ENCODE measurements at places on chromosomes 7 and 10.

GRCh38 chr7:105228555-105228954 is 160.2 kb downstream of the SRPK2 start:
- DNase-seq: no peak

- DNase-seq: no peak
These were observed 17.5 kb upstream of the TSGA13 start for GRCh38 chr7:130703851-130704250.

DNA sequence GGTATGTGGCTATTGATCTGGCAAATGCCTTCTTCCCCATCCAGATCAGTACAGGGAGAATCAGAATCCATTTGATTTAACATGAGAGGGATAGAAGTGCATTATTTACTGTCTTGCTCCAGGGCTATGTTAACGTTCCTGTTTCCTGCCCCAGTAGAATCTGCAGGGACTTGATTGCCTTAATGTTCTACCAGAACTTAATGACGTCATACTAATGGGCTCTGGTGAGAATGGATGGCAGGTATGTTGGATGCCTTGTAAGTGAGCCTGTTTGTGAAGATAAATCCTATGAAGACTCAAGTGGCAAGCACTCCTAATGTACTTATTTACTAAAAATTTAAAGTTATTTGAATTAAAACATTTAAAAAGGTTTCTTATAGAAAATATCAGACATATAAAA is 44.5 kb upstream of the CHCHD3 start:
- no peak for DNase-seq

GRCh38 chr10:124601016-124601415 is 139.4 kb downstream of the LHPP start:
- no peak for DNase-seq

DNA sequence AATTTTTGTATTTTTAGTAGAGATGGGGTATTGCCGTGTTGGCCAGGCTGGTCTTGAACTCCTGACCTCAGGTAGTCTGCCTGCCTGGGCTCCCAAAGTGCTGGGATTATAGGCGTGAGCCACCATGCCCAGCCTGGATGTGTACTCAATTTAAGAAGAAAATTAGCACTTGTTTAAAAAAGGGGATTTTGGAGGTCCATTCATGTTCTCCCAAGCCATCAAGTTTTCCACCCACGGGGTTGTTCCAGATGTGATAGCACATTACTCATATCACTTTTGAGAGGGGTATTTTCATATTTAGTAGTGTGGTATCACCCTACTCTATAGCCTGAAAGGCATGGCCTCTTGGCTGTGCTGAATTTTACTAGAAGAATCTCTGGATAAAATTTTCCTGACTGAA is 10.5 kb upstream of the SLC26A3 start:
- no peak for DNase-seq

GRCh38 chr10:46522295-46523118 is 34.0 kb downstream of the GPRIN2 start:
- no peak for DNase-seq

GRCh38 chr10:51643734-51644133 is 55.7 kb downstream of the CSTF2T start:
- no peak for DNase-seq

DNA sequence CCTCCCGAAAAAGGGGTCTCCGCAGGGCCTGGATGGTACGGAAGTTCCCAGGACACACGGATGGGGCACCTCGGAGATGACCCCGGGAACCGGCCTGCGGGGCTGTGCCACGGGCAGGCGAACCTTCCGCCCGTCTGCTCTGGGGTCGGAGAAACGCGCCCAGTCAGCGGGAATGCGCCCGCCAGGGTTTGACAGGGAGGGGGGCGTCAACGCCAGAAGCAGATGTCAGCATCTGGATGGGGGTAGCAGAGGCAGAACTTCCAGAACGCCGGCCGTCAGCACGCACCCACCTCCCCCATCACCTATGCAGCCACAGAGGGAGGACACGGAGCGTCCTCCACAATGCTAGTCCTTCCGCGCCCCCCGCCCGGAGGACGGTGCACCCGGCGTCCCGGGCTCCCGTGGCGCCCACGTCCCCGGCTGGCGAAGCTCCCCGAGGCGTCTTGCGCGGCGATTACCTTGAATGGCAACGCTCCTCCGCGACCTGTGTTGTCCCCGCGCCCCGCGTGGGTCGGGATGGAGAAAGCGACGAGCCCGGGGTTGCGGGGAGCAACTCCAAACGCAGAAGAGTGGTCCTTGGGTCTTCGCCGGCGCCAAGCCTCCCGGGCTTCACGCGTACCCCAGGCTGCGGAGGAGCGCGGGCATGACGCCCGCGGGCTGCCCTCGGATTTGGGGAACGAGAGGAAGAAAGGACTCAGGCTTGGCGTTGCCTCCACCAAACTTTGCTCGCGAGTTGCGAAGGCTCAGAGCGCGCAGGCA is 561 bp downstream of the FGFR2 start:
- no peak for DNase-seq

- DNase-seq: no peak
These were observed at the start of gene MYOF for GRCh38 chr10:93482145-93482834. Gene MYOF, minus strand, starts transcription at chr10:93482334. Its CDS starts 140 bp downstream, at chr10:93482194.

GRCh38 chr10:132387764-132388210 is 9.2 kb upstream of the PWWP2B start:
- peak; percentile 82 for DNase-seq

DNA sequence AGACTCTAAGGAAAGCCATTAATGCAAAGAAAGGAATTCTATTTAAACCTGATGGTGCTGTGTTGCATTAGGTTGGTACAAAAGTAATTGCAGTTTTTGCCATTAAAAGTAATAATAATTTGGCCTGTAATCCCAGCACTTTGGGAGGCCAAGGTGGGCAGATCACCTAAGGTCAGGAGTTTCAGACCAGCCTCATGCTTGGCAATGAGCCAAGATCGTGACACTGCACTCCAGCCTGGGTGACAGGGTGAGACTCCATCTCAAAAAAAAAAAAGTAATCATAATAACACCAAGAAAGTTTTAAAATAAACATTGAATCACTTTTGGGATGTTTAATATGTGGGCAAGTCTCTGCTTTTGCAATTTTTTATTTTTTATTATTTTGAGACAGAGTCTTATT is 107.3 kb upstream of the FRMD4A start:
- DNase-seq: no peak

DNA sequence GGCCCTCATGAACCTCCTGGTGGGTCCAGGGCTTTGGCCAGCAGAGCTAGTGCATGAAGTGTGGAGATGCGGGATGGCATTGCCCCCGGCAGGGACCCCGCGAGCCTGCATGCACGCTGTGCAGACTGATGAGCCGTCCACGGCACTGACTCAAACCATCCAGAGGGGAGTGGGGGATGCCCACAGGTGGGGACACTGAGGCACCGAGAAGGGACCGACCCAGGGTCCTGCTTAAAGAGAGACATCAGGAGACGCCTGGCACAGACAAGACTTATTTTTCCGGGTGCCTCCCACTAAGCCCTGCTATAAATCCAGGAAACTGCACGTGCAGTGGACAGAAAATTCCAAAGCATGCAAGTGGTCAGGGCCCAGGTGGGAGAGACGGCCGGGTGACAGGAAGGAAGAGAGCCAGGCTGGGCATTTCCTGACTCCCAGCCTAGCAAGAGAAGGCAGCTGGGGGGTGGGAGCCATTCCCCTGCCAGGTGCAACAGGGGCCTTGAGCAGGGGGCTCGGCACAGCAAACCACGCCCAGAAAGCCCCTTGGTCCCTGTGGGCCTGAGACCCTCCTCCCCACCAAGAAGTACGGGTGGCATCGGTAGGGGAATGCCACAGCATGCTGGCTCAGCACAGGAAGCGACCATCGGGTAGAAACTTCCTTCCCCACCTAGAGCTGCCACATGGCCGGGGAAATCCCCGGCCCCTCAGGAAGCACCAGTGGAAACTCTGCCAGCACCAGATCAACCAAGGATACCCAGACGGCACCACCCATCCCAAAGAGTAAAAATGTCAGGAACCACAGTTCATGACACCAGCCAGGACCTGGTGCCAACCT is 91.5 kb downstream of the FOXL3 start:
- DNase-seq: no peak

DNA sequence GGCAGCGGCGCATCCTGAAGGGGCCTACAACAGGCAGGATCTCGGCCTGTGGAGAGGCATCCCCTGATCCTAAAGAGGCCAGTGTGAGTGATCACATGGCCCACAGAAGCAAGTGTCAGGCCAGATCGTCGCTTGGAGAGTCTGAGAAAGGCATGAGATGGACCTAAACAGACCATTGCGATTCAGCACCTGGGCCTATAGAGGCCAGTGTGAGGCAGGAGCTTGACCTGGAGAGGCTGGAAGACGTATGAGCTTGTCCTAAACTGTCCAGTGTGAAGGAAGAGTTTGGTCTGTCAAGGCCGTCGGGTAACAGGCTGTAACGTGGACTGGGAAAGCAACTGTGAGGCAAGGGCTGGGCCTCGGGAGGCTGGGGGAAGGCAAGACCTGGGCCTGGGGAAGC is 172.6 kb downstream of the TPST1 start:
- DNase-seq: no peak

GRCh38 chr7:131595699-131596098 is 39.3 kb upstream of the PODXL start:
- DNase-seq: no peak

GRCh38 chr10:68934994-68935393 is 21.0 kb upstream of the DDX21 start:
- no peak for DNase-seq

GRCh38 chr7:137873524-137873923 is 26.8 kb upstream of the DGKI start:
- DNase-seq: no peak

DNA sequence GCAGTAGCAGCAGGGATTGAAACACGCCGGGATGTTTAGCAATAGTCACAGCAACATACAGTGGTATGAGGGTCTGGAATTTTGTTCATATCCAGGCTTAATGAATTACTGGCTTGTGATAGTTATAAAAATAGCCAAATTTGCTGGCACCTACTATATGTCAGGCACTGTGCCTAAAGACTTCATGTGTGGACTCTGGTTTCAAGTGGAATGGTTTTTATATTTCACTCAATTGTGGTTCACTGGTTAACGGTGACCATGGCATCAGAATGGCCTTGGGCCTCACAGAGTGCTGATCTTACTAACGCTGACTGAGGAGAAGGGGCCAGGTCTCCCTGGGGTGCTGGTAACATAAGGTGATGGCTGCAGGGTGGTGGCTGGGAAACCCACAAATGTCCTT is 55.7 kb downstream of the CELF2 start:
- DNase-seq: no peak

DNA sequence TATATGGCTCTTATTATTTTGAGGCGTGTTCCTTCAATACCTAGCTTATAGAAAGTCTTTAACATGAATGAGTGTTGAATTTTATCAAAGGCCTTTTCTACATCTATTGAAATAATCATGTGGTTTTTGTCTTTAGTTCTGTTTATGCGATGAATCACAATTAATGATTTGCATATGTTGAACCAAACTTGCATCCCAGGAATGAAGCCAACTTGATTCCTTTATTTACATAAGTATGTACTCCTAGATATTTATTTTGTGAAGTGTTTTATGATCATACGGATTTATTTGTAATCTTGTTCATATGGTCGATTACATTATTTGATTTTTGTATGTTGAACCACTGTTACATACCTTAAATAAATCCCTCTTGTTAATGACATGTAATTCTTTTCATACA is 244.3 kb upstream of the KCND2 start:
- no peak for DNase-seq

DNA sequence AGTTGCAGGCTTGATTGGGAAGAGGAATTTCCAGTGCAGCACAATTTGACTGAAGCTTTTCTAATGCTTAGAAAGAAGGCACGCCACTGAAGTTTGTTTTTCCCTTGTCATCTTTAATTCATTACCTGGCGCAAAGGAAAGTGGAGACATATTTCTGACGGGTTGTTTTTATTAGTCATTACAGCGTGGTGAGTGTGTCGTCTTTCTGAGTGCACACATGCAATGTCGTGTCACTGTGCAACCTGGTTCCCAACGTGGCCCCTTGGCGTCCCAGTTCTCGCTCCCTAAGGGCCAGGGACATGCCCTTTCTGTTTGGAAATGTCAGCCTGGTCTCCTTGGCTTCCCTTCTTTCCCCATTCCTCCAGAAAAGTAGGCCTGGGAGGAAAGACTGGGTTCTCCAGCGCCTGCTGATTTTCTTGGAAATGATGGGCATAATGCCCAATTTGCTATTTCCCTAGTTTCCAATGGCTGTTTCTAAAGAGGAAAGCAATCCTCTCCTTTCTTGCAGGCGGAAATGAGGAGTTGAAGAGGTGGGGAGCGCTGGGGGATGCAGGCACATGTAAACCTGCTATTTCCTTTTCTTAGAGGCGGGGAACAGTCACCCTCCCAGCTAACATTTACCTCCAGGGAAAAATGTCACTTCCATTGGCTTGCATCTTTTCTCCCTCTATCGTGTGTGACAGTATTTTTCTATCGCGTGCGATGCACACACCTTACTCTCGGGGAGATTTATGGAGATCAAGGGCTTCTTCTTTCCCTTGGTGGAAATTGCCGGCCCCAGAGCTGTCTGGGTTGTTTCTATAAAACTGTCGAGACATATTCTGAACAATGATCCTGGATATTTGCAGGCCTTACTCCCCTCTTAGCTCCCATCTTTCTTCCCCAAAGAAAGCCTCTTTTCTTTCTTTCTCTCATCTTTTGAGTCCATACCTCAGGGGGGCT is 249.8 kb downstream of the ARHGAP12 start:
- no peak for DNase-seq

GRCh38 chr7:14806891-14807290 is 95.7 kb downstream of the DGKB start:
- DNase-seq: no peak

- DNase-seq: no peak
These were observed 805 bp downstream of the MSRB2 start for GRCh38 chr10:23095966-23096801.

- no peak for DNase-seq
These were observed 103.2 kb downstream of the CCDC3 start for GRCh38 chr10:12898271-12898670.

DNA sequence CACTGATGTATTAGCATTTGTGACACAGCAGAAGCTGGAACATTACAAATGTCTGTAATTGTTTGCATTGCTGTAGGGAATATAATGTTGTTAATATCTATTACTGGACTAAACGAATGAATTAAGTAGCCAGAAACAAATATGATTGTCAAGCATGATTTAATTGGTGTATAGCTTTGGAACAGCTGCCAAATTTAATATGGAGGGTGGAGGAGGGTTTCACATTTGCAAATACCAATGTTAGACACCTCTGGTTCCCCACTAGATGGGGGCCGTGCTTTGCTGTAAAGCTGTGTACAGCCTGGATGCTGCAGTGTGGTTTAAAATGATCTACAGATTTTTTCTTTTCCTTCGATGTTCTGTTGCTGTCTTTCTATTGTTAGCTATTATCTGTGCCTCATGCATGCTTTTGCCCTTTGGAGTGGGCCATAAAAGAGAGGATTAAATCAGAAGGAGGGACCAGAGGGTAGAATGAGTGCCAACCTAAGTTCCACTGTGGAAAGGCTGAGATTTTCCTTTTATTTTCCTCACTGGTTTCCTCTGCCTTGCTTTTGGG is 23.1 kb downstream of the DNAJB9 start:
- no peak for DNase-seq
